ENCODE measurements at places on chromosomes 5 and 9.

GRCh38 chr9:34385561-34386230, 9.0 kb upstream of the MYORG start:
- DNase-seq = no peak

DNA sequence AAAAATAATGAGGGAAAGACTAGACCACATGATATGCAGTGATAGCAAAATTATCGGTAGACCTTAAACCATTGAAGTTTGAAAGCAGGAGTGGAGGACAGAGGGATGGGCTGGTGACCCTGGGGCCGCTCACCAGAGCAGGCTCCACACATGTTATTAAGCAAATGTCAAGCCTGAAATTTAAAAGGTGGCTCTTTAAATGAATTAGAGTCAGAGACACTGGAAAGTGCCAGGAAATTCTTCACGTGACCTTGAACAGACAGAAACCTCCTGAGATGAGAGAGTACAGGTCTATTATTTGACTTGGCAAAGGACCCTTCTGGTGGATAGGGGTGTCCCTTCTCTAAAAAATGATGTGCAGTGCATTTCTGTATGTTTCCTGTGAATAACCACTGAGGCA, 111.0 kb upstream of the CPEB4 start:
- DNase-seq = no peak

- DNase-seq = peak; percentile 81
These were observed 103.3 kb downstream of the SREK1 start for GRCh38 chr5:66247176-66247960.

DNA sequence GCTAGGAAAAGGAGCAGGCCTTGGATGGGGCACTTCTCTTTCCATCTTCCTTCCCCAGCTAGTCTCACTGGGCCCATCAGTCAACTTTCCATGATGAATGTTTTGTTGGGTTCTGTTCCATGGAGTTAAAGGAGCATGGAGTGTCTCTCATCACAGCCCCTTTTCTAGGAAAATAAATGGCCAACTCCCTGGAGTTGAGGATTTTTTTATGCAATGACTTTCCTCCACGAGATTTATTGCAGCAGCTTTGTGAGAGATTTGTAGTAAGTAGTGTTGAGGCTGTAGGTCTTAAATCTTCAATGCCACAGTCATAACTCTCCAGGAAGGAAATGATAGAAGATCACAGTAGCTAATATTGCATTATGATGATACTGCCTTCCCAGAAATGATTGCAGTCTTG, 45.6 kb upstream of the SLC44A1 start:
- no peak for DNase-seq

DNA sequence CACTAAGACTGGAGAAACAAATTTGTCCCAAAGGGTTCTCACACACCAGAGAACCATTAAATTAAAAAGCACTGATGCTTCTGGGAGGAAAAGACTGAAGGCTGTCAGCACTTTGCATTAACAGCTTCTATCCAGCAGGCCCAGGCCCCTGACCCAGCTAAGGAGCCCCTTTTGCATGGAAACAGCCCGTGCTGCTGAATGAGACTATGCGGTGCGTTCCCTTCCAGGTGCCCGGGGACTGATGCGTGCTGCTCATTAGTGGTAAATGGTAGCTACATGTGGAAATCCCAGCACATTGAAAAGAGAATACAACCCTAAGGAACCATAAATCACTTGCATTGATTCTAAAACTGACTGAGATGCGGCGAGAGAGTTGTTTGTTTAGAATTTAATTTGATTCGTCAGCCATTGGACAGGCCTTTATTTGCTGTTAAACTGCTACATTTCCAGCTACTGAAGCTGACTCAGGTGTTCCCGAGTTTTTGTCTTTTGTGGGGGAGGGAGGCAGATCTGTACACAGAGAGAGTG, 351.0 kb upstream of the SLC24A2 start:
- DNase-seq = no peak
